NCI-H510A (cell line): ENCODE measurements at places on chromosomes 7 and 10.

DNA sequence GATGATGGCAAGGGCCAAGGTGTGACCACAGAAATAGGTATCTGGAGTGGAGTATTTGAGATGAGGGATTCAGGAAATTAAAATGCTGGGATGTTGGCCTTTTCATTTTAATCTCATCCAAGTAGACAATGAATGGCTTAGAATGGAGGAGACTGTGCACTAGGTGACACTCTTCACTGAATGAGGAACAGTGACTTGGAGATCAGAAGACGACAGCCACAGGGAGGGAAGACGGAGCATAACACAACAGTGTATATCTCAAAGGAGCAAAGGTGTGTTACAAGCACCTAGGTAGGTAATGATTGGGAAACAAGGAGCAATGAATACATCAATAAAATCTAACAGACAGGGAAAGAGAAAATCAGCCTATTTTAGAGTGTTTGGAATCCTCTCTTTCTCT, 4.1 kb upstream of the TAX1BP1 start:
- DNase-seq: no peak

DNA sequence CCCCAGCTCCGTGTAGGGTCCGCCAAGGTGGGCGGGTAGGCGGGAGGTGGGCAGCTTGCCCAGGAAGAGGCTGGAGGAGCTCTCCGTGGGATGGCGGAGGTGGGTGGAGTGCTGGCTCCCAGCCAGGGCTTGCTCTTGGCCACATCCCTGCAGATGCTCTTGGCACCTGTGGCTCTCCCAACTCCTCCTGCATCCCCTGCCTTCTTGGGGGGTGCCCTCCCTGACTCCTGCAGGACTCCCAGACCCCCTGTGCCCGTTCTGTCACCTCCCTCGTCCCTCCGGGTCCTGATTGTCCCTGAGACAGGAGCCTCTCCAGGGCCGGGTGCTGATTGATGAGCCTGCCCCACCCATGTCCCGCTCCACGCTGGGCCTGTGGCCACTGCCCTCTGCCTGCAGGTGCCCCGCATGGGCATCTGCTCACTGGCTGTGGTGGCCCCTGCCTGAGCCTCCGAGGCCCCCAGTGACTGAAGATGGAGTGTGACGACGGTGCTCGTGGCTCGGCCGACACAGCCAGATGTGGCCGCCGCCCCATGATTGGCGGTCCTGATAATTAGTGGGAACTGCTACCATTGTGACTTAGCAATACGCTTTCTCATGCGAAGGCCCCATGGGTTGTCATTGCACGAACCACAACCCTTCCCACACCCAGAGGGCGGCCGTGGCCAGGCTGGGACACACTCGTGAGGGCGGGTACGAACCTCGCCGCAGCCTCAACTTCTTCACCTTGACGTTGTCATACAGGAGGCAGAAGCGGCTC, 23.6 kb downstream of the CFAP46 start:
- no peak for DNase-seq

- no peak for DNase-seq
Observed at GRCh38 chr10:52092390-52092789, 221.7 kb upstream of the DKK1 start.

- no peak for DNase-seq
Observed at GRCh38 chr10:47425813-47426419, 41.8 kb upstream of the ZNF488 start.

GRCh38 chr10:30542895-30543288, 86.7 kb downstream of the LYZL2 start:
- no peak for DNase-seq

- no peak for DNase-seq
Observed at GRCh38 chr10:104993085-104993484, 352.0 kb downstream of the SORCS3 start.

DNA sequence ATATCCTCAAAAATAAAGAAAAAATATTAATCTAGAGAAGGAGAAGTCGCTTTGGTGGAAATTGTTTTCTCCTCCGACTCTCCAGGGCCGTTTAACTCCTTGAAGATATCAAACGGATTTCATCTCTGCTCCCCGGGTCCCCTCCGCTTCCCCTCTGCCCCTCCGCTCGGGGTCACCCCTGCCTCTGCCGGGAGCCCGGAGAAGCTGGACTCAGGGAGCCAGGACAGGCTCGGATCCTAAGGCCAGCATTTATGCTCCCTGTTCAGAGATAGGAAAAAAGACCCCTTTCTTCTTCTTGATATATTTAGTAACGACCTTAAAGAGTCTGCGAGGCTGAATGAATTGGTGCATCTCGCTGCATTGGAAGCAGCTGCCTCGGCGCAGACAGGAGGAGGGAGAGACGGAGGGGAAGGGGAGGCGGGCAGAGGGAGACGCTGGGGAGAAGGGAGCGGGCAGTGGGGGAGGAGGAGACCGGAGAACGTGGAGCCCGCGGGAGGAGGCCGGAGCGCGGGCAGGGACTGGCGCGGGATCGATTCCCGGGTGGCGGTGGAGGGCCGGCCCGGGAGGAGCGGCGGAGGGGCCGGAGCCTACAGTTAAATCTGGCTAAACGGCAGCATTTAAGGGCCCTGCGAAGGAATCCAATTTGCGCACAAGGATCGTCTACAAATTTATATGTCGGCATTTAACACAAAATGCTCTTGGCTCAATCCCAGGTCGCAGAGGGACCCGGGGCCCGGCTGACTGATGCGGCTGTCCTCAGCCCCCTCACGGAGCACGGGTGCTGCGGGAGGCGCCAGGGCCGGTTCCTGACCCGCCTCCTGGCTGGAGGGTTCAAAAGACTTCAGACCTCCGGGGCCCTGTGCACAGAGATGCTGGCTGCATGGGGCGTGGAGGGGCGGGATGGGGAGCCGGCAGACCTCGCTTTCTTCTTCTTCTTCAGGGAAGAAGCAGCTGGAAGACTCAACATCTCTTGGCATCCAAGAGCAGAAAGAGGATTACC, 55.6 kb downstream of the CRTAC1 start:
- DNase-seq: no peak

DNA sequence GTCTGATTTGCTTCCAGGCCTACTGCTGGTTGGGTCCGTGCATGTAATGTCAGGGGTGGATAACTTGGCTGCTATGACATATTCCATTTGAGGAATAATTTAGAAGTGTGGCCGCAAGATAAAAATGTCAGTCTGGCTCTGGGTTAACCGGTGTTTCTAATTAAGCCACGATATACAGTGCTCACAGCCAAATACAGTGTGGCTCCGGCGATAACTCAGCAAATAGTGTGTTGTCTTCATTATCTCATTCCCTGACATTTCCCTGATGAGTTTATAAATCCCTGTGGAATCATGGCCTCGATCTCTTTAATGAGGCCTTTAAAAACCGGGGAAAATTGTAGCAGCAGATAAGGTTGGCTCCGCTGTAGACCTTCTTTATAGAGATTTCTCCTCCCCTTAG, 1125.0 kb downstream of the TYW1 start:
- DNase-seq: no peak

GRCh38 chr7:151063212-151063561, 3.8 kb downstream of the SLC4A2 start:
- no peak for DNase-seq

DNA sequence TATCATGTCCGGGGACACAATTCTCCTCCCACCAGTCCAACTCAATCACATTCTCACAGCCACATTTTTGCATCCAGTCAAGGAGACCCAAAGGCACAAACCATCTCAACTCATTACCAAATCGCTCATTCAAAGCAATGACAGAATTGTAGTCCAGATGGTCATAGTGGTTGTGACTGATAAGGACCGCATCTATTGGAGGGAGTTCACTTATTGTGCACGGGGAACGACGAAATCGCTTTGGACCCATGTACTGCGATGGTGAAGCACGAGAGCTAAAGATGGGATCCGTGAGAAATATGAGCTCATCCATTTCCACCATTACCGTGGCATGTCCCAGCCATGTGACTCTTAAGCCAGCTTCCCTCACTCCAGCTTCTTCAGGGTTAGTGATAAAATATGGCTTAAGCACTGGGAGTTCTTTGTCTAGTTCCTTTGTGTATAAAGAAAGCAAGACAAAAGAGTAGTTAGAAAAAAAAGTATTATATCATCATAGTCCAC, 29.1 kb downstream of the NAPEPLD start:
- DNase-seq: no peak

GRCh38 chr7:50657912-50658311, 92.7 kb upstream of the DDC start:
- no peak for DNase-seq

DNA sequence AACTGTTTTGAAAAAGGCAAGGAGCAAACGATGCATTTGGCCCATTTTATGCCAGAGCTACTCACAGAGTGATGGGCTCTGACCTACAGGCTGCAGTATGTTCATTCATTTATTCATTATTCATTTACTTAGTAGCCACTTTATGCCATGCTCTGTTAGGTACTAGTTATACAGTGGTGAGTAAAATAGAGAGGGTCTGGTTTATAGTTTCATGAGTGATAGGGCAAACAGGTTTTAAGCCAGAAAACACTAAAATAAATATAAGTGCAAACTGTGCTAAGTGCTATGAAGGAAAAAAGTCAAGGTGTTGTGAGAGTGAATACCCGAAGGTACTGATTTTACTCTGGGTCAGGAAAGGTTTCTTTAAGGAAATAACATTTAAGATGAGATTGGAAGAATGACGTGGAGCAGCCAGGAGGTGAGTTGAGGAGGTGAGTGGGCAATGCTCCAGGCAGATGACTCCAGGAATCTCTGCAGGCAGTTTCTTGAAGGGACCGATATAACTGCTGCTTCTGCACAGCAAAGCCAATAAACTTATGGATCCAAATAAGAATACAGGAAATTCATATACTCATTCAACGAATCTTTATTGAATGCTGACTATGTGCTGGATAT, 56.9 kb upstream of the FAM133B start:
- no peak for DNase-seq

DNA sequence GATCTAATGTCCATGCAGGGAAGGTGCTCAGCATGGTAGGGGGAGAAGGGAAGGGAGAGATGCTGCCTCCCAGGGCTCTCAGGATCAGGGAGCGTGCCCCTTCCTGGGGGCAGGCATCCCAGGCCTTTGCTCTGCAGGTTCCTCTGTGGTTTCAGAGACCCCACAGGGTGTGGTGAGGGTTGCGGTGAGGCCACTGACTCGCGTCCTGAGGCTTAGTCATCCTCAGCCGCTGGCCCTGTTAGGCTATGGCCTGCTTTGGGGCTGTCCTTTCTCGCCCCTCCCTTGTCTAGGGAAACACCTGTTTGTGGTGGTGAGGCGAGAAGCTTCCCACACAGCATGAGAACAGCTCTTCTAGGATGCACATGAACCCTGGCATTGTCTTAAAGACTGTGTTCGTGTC, 558.3 kb upstream of the FOXK1 start:
- DNase-seq: no peak

GRCh38 chr7:76506081-76506440, 4.3 kb upstream of the UPK3B start:
- no peak for DNase-seq

DNA sequence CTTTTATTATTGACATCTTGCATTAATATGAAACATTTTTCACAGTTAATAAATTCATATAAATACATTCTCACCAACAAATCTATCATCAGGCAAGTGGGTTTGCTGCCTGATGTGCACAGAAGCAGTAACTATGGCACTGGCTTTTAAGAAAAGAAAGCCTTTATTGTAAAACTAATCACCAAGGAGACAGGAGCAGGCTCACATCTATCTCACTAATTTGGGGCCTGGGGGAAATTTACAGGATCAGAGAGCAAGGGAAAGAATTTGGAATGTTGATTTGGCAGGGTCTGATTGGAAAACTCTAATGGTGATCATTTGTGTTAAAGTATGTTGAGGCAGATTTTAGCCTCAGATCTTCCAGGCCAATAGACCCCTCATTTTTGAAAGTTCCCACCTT, 605.7 kb downstream of the POM121L12 start:
- DNase-seq: no peak

GRCh38 chr7:74617180-74617744, 40.3 kb upstream of the GTF2I start:
- no peak for DNase-seq

- no peak for DNase-seq
Observed at GRCh38 chr10:14555807-14556206, 218.9 kb downstream of the FAM107B start.

GRCh38 chr7:140458201-140458600, 21.1 kb downstream of the MKRN1 start:
- no peak for DNase-seq

DNA sequence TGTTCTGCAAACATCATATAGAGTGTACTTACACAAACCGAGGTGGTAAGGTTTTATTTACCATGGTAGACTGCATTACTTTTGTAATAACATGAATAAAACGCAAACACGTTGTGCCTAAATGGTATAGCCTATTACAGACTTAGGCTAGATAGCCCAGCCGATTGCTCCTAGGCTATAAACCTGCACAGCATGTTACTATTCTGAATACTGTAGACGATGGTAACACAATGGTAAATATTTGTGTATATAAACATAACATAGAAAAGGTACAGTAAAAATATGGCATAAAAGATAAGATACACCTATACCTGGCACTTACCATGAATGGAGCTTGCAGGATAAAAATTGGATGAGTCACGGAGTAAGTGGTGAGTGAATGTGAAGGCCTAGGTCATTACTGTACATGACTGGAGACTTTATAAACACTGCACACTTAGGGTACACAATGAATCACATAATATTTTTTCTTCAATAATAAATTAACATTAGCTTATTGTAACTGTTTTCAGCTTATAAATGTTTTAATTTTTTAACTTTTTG, 16.3 kb downstream of the AKR1D1 start:
- no peak for DNase-seq

- DNase-seq: no peak
Observed at GRCh38 chr10:73251683-73252444, 580 bp downstream of the MRPS16 start.

DNA sequence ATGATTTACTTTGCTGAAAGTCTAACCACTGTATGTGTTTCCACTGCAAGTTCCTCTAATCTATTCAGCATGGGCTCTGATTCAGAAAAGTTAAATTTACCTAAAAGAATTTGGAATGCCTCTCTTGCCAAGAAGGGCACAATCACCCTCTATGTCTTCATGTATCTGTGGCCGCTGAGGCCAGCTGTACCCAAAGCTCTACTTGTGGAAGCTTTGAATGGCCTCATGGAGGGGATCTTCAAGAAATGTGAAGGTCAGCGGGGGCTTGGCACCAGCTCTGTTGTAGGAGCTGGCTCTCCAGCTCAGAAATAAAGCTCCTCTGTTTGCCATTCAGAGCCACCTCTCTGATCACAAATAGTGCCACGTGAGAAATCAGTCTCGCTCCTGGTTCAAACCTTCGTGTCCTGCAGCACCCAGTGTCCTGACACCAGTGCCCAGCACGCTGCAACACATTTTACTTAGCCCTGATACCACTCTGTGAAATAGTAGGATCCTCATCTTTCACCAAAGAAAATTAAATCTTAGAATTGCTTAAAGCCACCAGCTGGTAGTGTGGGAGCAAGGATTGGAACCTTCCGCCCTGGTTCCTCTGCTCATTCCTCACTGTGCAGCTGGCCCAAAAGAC, 61.1 kb downstream of the PKD1L1 start:
- no peak for DNase-seq
